ENCODE measurements at places on chromosomes 11 and 22. TPM values are rescaled to one million over a fixed set of nuclear protein-coding genes. Genes with fewer than 3 reads are reported as not detected.

GRCh38 chr11:131064373-131064991 is 148.2 kb upstream of the SNX19 start:
- peak; percentile 72 for DNase-seq

GRCh38 chr11:78691215-78691614 is 116.6 kb upstream of the NARS2 start:
- no peak for DNase-seq

Gene MMP7
- 5.9 TPM for total RNA-seq

Gene PNPLA5
- not detected for total RNA-seq
